T-cell (primary cell): ENCODE measurements at places on chromosomes 12 and 14. TPM values are rescaled to one million over a fixed set of nuclear protein-coding genes. Genes with fewer than 3 reads are reported as not detected.

EIF2S3B gene
- total RNA-seq: 0.63 TPM

EPS8 gene
- 2.1 TPM for total RNA-seq

GRCh38 chr14:39733741-39734140 lies 301.5 kb upstream of the FBXO33 start:
- H3K36me3 ChIP-seq: no peaks in the 10 kb centered on the region
- no peak overlapping the region for H3K4me3 ChIP-seq
- H3K27me3 ChIP-seq: no peaks in the 10 kb centered on the region
- H3K27ac ChIP-seq: no peak overlapping the region
- no peaks in the 10 kb centered on the region for H3K4me1 ChIP-seq

SYNDIG1L gene
- total RNA-seq: not detected

GRCh38 chr12:123948796-123949769 lies 23.5 kb downstream of the CCDC92 start:
- no peaks in the 10 kb centered on the region for H3K27me3 ChIP-seq
- H3K4me3 ChIP-seq: no peak overlapping the region
- H3K27ac ChIP-seq: no peak overlapping the region
- no peaks in the 10 kb centered on the region for H3K4me1 ChIP-seq
- DNase-seq: no peak
- peaks cover 25% of the 10 kb centered on the region for H3K36me3 ChIP-seq

KCNC2 gene
- not detected for total RNA-seq

CARMIL3 gene
- total RNA-seq: 0.91 TPM

NRDE2 gene
- total RNA-seq: 23.1 TPM

NELL2 gene
- total RNA-seq: 169 TPM

- H3K4me3 ChIP-seq: no peak overlapping the region
- peaks cover 17% of the 10 kb centered on the region for H3K27me3 ChIP-seq
- H3K4me1 ChIP-seq: no peaks in the 10 kb centered on the region
- DNase-seq: no peak
- no peak overlapping the region for H3K27ac ChIP-seq
Observed at GRCh38 chr12:26319511-26319910, 124.1 kb downstream of the SSPN start.

DNA sequence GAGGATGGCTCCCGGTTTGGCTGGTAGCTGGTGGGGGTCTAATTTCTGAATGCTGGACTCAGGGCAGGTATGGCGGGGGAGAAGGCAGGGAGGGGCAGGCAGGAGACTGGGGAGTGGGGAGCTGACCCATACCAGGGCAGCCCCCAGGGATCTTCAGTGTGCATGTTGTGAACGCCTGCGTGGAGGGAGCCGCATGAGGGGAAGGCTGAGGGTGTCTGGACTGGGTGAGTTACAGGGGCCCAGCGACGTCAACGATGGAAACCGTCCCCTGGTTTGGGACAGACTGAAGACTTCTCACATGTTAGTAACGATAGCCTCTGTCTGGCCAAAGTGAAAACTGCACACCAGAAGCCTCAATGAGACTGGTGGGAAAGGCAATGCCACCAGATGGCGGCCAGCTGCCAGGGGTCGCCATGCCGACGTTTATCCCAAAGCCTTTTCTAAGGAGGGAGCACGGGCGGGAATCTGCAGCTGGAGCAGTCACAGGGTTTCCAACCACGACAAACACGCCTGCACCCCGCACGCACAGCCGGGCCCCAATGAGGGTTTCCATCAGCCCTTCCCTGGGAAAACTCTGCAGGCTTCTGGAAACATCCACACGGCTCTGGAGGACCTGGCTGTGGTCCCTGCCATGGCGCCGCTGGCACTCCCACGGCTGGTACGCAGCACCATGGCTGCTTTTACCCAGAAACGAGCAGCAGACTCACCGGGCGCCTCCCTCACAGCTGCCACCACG lies 14.0 kb downstream of the PGAM5 start:
- H3K36me3 ChIP-seq: peaks cover 78% of the 10 kb centered on the region
- no peak overlapping the region for H3K27ac ChIP-seq
- no peaks in the 10 kb centered on the region for H3K4me1 ChIP-seq
- DNase-seq: no peak

- H3K4me3 ChIP-seq: no peak overlapping the region
- H3K4me1 ChIP-seq: no peaks in the 10 kb centered on the region
- no peak overlapping the region for H3K27ac ChIP-seq
- DNase-seq: no peak
- no peaks in the 10 kb centered on the region for H3K36me3 ChIP-seq
Observed at GRCh38 chr14:79093531-79093930, 923.4 kb downstream of the NRXN3 start.

- H3K27ac ChIP-seq: no peak overlapping the region
- no peak overlapping the region for H3K4me3 ChIP-seq
- no peaks in the 10 kb centered on the region for H3K27me3 ChIP-seq
- H3K36me3 ChIP-seq: no peaks in the 10 kb centered on the region
- no peaks in the 10 kb centered on the region for H3K4me1 ChIP-seq
- DNase-seq: no peak
Observed at GRCh38 chr14:101071493-101071906, 168.0 kb upstream of the RTL1 start.

KRT78 gene
- total RNA-seq: not detected

- H3K4me3 ChIP-seq: no peak overlapping the region
- H3K4me1 ChIP-seq: no peaks in the 10 kb centered on the region
Observed at GRCh38 chr12:63068857-63069442, 82.1 kb downstream of the AVPR1A start.

DNA sequence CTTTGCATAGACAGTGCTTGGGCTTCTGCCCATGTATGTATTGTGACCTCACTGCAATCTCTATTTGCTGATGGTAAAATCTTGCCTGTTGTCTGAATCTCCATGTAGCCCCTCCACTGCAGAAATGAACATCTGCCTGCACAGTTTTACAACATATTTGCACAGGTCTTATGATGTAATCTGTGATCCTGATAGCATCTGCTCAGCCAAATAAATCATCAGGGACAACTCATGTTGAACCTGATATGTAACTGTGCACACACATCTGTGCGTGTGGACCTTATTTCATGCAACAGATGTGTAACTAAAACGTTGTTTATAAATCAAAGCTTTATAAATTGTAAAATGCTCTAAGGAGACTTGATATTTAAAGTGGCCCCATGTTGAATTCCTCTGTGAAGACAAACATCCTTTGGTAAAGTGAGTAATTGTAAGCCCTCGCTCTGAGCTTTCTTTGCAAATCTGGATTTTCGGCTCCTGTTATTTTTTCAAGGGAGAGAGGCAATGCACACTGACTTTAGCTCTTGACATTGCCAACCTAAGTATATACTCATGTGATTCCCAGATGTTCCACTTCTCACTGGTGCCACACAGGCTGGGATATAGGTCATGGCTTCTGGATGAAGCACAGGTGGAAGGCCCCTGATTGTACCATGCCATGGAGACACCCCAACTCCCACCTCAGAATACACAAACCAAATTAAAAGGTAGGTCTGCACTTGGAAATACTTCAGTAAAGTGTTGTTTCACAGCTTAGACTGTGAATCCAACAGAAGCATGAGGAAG lies 371.3 kb downstream of the GRIN2B start:
- H3K4me3 ChIP-seq: no peak overlapping the region
- H3K27me3 ChIP-seq: no peaks in the 10 kb centered on the region
- H3K36me3 ChIP-seq: no peaks in the 10 kb centered on the region
- H3K27ac ChIP-seq: no peak overlapping the region

DNA sequence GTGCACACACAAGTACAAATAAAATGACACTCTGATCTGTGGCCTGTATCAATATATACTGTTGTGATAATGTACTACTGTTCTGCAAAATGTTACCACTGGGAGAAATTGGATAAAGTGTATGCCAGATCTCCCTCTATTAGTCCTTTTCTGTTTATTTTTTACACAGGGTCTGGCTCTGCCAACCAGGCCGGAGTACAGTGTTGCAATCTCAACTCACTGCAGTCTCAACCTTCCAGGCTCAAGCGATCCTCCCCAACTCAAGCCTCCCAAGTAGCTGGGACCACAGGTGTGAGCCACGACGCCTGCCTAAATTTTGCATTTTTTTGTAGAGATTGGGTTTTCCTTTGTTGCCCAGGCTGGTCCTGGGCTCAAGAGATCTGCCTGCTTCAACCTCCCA lies 1.9 kb downstream of the NT5DC3 start:
- no peaks in the 10 kb centered on the region for H3K27me3 ChIP-seq
- no peak overlapping the region for H3K4me3 ChIP-seq
- H3K4me1 ChIP-seq: peaks cover 5% of the 10 kb centered on the region
- no peaks in the 10 kb centered on the region for H3K36me3 ChIP-seq

GRCh38 chr12:120854804-120855203 lies 49.4 kb downstream of the SPPL3 start:
- H3K27ac ChIP-seq: no peak overlapping the region
- no peaks in the 10 kb centered on the region for H3K36me3 ChIP-seq
- H3K27me3 ChIP-seq: no peaks in the 10 kb centered on the region
- H3K4me3 ChIP-seq: no peak overlapping the region
- no peak for DNase-seq

FAM186B gene
- total RNA-seq: 0.65 TPM

DNA sequence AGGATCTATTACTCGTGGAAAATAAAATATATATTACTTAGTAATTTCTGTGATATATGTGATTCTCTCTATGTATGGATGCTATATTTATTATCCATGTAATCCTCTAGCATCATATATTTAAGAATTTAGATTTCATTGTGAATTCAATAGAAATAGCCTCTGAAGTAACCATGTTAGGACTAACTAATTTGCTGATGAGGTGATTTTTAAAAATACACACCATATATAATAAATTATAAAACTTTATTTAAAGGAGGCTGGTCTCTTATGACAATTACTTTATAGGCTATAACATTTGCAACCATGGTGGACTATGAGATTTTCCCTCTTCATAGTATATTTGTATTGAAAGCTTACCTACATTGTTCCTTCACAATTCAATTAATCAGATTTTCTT lies 424.9 kb upstream of the MGAT4C start:
- H3K27me3 ChIP-seq: no peaks in the 10 kb centered on the region
- no peak overlapping the region for H3K4me3 ChIP-seq
- no peaks in the 10 kb centered on the region for H3K4me1 ChIP-seq
- no peak for DNase-seq

GRCh38 chr12:29317556-29318363 lies 63.2 kb downstream of the ERGIC2 start:
- H3K36me3 ChIP-seq: peaks cover 4% of the 10 kb centered on the region
- no peaks in the 10 kb centered on the region for H3K4me1 ChIP-seq
- H3K4me3 ChIP-seq: no peak overlapping the region
- H3K27ac ChIP-seq: no peak overlapping the region
- H3K27me3 ChIP-seq: no peaks in the 10 kb centered on the region
- peak; percentile 39 for DNase-seq

GRCh38 chr12:60278209-60278608 lies 682.4 kb downstream of the SLC16A7 start:
- no peaks in the 10 kb centered on the region for H3K27me3 ChIP-seq

GRCh38 chr12:11822081-11822834 lies 172.8 kb downstream of the ETV6 start:
- H3K27me3 ChIP-seq: no peaks in the 10 kb centered on the region
- peak; percentile 29 for DNase-seq

KLRK1 gene
- 122 TPM for total RNA-seq

HOXC9 gene
- total RNA-seq: not detected

GRCh38 chr12:67280088-67280487 lies 10.9 kb downstream of the CAND1 start:
- DNase-seq: no peak
- H3K4me1 ChIP-seq: peaks cover 26% of the 10 kb centered on the region

DNA sequence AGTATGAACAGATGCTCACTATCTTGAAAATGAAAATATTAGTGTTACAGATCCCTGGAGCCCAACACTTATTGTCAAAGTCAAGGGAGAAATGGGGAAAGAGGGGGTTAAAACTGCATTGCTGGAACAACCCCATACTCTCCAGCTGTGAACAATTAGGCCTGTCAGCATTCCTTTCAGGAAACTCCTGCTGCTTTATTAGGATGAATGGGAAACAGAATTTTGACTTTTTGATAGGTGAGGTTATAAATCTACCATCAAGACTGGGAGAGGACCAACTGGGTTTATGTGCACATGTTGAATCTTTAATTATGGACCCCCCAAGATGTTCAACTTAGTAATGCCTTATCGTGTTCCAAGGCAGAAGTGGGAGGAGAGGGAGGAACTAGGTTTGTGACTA lies 85.0 kb downstream of the TMTC1 start:
- no peak for DNase-seq
- no peaks in the 10 kb centered on the region for H3K36me3 ChIP-seq
- peaks cover 4% of the 10 kb centered on the region for H3K27me3 ChIP-seq
- no peak overlapping the region for H3K4me3 ChIP-seq
- no peaks in the 10 kb centered on the region for H3K4me1 ChIP-seq

DNA sequence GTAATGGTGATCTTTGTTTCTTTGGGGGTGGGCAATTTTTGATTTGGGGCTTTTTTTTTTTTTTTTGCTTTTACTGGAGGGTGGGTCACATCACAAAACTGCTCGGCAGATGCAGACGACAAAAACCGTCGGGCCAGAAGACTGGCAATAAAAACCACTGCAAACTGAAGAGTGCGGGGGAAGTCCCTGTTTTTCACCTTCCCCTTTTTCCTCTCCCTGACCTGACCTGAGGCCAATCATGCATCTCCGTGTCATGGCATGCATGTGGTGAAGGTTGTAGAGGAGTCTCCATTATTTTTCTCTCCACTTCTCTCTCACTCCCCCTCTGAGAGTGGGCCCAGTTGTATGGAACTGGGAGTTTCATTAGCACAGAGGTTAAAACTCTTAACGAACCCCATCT lies 57.5 kb downstream of the AP5M1 start:
- H3K36me3 ChIP-seq: no peaks in the 10 kb centered on the region
- DNase-seq: no peak
- no peaks in the 10 kb centered on the region for H3K4me1 ChIP-seq
- no peak overlapping the region for H3K27ac ChIP-seq
- no peaks in the 10 kb centered on the region for H3K27me3 ChIP-seq

LRCOL1 gene
- total RNA-seq: not detected

EPYC gene
- total RNA-seq: not detected
